ENCODE measurements at places on chromosomes 4 and X.

DNA sequence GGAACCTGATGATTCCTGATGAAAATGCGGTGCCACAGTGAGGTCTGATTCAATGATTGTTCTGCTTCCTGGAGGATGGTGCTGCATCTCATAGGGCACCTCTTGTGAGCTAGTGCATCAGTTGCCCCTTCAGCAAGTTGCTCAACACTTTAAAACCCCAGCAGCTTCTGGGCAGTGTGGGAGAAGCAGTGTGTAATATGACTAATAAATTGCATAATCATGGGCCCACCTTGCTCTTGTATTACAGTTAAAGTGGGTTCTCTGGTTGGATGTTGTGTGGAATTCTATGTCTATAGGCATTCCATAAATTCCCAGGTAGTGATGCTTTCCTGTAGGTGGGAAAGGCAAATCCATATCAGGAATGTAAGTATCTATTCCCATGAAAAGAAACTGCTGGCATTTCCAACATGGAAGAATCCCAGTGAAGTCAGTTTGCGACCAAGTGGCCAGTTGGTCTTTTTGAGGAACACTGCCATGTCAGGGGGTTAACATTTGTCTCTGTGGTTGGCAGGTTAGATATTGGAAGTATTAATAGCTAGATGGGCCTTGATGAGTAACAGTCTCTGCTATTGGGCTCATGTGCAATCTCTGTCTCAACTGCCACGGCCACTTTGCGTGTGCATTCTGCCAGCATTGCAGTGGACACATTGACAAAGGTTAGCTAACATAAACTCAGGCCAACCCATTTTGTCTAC, 121.1 kb upstream of the OTUD4 start:
- DNase-seq = no peak

GRCh38 chr4:81628489-81628888, 156.8 kb upstream of the RASGEF1B start:
- DNase-seq = no peak

DNA sequence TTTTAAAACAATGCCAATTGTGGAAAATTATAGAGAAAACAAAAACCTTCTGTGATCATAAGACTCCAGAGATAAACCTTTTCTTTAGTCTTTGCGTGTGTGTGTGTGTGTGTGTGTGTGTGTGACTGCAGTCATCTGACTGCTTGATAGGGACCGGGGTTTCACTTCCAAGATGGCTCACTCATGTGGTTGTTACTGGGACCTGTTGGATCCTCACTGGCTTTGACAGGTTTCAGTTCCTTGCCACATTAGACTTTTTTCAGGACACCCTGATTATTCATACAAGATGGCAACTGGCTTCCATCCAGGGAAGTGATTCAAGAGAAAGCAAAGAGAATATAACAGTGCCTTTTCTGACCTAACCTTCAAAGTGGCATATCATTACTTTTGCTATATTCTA, 21.9 kb upstream of the MAD2L1 start:
- DNase-seq = no peak

GRCh38 chr4:160811956-160812355, 1351.8 kb downstream of the FSTL5 start:
- DNase-seq = no peak

DNA sequence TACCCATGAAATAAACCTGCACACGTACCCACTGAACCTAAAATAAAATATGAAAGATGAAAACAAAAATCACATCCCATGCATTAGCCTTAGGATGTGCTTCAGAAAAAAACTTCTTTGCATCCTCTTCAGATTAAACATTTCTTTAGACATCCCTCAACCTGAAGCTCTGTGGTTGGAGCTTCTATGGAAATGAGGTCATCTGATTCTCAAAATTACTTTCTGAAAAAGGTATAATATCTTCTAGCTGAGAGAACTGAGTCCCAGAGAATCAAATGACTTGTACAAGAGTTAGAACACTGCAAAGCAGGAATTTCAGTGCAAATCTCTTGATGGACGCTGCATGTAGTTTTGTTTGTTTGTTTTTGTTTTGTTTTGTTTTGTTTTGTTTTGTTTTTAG, 19.1 kb upstream of the ANTXR2 start:
- DNase-seq = no peak

- DNase-seq = no peak
Observed at GRCh38 chrX:69074726-69075125, 90.5 kb downstream of the PJA1 start.

GRCh38 chrX:789096-789495, 158.5 kb downstream of the SHOX start:
- no peak for DNase-seq

GRCh38 chr4:147340591-147341120, 140.2 kb upstream of the EDNRA start:
- DNase-seq = no peak

- no peak for DNase-seq
Observed at GRCh38 chrX:26580021-26580420, 364.1 kb downstream of the MAGEB5 start.

DNA sequence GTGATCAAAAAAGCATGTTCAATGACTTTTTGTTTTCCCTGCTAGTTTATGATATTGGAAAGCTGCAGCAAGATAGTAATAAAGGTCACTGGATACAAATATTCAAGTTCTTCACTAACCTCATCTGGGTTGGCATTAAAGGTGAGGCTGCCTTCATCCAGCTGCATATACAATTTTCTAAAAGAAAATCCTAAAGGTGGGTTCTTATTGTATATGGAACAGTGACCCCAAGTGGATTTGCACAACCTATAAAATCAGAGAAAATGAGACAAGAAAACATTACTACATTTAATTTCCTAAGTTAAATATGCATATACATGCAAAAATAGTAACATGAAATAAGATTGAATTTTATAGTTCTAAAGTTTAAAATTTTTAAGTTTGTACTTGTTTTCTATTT, 23.9 kb downstream of the FBXO8 start:
- DNase-seq = no peak

- DNase-seq = no peak
Observed at GRCh38 chr4:82648356-82648755, 86.6 kb upstream of the TMEM150C start.

GRCh38 chr4:156344397-156344796, 390.7 kb upstream of the CTSO start:
- DNase-seq = no peak

- DNase-seq = peak; percentile 37
Observed at GRCh38 chrX:24619647-24620046, 27.5 kb downstream of the PCYT1B start.

DNA sequence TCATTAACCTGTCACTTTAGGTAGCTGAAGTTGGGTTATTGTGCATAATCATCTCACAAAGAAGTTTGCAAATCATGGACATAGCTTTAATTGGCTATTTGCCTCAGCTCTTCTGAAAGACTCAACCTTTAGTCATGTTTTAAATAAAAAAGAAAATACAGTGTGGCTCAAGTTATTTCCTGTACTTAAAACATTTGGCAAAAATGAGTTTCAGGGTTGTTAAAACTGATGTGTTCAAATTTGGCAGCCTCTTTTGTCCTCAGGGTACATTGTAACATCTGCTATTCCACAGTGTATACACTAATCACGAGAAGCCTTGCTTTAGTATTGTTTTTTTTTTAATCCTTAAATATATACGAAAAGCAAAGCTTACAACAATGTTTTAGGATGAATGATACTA, 31.5 kb upstream of the HPGD start:
- no peak for DNase-seq

GRCh38 chr4:147381749-147382148, 99.1 kb upstream of the EDNRA start:
- DNase-seq = no peak

DNA sequence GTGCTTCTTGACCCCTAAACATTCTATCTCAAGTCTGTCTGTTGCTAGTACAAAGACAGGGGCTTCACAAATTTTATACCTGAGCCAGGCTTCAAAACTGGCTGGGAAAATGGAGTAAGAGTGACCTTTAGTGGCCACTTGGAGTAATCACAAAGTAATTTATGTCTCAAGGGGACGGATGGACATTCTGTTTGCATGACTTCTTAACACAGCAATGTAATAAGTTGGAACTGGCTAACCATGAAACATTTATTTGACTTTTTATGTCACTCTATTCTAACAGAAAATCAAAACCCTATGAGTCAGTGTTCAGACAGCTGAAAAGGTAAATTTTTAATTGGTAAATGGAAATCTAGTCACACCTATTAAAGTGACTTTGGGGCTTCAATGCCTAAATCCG, 600.6 kb downstream of the ANKRD50 start:
- peak; percentile 58 for DNase-seq

DNA sequence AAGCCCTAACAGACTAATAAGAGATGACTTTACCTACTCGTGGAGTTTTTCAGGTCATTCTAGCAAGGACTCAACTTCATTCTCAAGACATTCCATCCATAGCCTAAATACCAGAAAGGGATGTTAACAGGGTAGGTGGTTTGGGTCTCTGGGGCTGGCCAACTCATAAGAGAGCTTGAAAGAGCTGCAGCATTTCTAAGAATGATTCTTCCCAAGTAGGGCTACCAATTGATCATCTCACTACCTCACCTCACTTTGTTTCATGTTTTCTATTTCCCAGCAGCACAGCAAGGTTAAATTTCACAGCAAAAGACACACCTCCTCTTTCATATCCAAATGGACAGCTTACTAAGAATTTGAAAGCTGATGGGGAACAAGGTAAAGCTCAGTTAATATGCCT, 614.8 kb upstream of the DIPK2B start:
- DNase-seq = no peak

DNA sequence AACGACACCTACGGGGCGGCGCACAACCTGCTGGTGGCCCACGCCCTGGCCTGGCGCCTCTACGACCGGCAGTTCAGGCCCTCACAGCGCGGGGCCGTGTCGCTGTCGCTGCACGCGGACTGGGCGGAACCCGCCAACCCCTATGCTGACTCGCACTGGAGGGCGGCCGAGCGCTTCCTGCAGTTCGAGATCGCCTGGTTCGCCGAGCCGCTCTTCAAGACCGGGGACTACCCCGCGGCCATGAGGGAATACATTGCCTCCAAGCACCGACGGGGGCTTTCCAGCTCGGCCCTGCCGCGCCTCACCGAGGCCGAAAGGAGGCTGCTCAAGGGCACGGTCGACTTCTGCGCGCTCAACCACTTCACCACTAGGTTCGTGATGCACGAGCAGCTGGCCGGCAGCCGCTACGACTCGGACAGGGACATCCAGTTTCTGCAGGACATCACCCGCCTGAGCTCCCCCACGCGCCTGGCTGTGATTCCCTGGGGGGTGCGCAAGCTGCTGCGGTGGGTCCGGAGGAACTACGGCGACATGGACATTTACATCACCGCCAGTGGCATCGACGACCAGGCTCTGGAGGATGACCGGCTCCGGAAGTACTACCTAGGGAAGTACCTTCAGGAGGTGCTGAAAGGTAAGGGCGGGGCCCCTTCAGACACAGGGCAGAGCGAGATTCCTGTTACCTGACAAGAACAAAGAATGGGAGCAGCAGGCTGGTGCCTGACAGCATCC, 11.7 kb downstream of the RPL9 start:
- DNase-seq = no peak

DNA sequence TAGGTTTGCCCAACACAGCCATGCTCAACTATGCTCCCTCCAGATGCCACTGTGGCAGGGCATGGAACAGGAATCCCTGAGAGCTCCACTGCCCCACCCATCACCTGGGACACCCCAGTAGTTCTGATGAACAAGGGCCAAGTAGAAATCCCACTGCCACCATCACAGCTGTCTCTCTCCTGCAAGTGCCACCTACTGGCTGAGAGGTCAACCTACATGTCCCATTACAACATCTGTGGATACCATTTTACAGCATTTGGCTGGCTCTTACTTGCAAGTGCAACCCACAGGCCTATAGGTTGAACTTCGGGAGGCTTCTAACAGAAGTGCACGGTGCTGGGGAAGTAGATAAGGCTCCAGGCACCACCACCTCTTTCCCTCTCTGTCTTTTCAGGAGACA, 142.5 kb downstream of the CXXC4 start:
- DNase-seq = no peak

DNA sequence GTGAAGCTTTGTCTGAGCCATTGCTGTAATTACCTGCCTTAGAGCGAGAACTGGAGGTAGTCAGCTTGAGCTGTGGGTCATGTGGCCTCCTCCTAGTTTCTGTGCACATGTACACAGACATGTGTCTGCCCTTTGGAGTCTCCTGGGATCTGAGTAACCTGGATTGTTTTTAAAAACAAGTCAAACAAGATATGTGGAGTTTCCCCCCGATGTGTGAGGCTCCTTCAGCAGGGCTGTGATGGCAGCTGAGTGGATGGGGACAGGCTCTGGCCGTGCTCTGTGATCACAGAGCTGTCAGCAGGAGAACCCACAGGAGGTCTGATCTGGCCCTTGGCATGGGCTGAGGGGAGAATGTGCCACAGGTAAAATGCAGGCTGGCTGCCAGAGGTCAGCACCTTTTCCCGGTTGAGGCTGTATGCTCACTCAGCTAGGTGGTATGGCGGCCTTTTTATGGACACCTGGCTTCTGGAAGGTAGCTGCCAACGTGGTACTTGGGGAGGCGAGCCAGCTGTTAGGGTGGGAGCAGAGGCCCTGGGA, 38.4 kb downstream of the NOP14 start:
- DNase-seq = no peak

DNA sequence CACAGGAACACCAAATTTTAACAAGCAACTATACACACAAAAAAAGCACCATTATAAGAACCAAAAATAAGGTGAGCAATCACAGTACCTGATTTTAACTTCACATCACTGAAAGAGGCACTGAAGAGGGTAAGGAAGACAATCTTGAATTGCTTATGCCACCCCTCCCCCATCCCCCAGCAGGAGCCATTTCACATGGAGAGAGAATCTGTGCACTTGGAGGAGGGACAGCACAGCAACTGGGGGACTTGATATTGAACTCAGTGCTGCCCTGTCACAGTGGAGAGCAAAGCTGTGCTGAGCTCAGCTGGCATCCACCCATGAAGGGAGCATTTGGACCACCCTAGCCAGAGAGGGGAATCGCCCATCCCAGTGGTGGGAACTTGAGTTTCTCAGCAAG, 56.0 kb downstream of the NUDT11 start:
- DNase-seq = no peak

DNA sequence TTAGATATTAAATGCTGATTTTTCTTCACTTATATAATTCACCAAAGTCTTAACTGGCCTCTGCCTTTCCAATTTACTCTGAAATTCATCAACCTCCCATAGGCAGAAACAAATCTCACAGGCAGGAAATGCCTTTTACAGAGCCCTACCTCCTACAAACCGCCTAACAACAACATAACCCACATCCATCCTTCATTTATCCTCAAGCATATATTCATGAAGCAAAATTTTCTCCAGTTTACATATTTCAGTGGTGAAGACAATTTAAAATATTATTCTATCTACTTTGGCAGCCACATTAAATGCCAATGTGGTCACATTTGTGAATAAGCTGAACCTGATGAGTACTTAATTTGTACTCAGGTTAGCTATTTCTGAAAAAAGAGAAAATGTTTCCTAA, 30.3 kb downstream of the SEPSECS start:
- no peak for DNase-seq

- DNase-seq = no peak
Observed at GRCh38 chr4:56861360-56861759, 39.9 kb upstream of the SPINK2 start.

- DNase-seq = no peak
Observed at GRCh38 chrX:143683486-143683885, 37.1 kb downstream of the SPANXN2 start.

All from NCI-H1436 (cell line).